ENCODE measurements at places on chromosomes 7 and 10. TPM values are rescaled to one million over a fixed set of nuclear protein-coding genes. Genes with fewer than 3 reads are reported as not detected.

AFAP1L2 gene
- polyA plus RNA-seq = 33.8 TPM

CPA2 gene
- polyA plus RNA-seq = 0.44 TPM

NCF1 gene
- polyA plus RNA-seq = 2.6 TPM

TRIL gene
- 58.5 TPM for polyA plus RNA-seq

TMEM229A gene
- 1.0 TPM for polyA plus RNA-seq

MYOF gene
- polyA plus RNA-seq = 44.5 TPM

ZC3HAV1 gene
- polyA plus RNA-seq = 24.0 TPM

BTBD16 gene
- polyA plus RNA-seq = 0.10 TPM

CPA4 gene
- 0.68 TPM for polyA plus RNA-seq

CACNB2 gene
- polyA plus RNA-seq = 11.4 TPM

TEX47 gene
- polyA plus RNA-seq = not detected

FGFR2 gene
- 298 TPM for polyA plus RNA-seq

ITPRID1 gene
- polyA plus RNA-seq = 0.06 TPM

PNLIP gene
- not detected for polyA plus RNA-seq

UCMA gene
- polyA plus RNA-seq = 0.41 TPM

SLC39A12 gene
- 0.09 TPM for polyA plus RNA-seq

WIPF3 gene
- polyA plus RNA-seq = 0.90 TPM

HOXA3 gene
- polyA plus RNA-seq = 33.5 TPM

PMPCB gene
- polyA plus RNA-seq = 70.0 TPM

NODAL gene
- polyA plus RNA-seq = 0.67 TPM

AP5Z1 gene
- 23.6 TPM for polyA plus RNA-seq

MEST gene
- polyA plus RNA-seq = 431 TPM

WNT16 gene
- not detected for polyA plus RNA-seq

SEMA3A gene
- polyA plus RNA-seq = 28.2 TPM

MOGAT3 gene
- polyA plus RNA-seq = 0.07 TPM

HOXA13 gene
- 0.06 TPM for polyA plus RNA-seq

PLOD3 gene
- 72.2 TPM for polyA plus RNA-seq

NAT16 gene
- not detected for polyA plus RNA-seq

SPDYE16 gene
- polyA plus RNA-seq = 4.3 TPM

LRMDA gene
- polyA plus RNA-seq = 23.1 TPM

DENND2A gene
- 41.7 TPM for polyA plus RNA-seq

MMP21 gene
- polyA plus RNA-seq = 0.94 TPM

SPACDR gene
- polyA plus RNA-seq = 2.0 TPM

RELN gene
- polyA plus RNA-seq = 19.0 TPM

CNPY1 gene
- not detected for polyA plus RNA-seq

PLCE1 gene
- polyA plus RNA-seq = 19.8 TPM

EPDR1 gene
- polyA plus RNA-seq = 21.9 TPM

VAX1 gene
- polyA plus RNA-seq = not detected

OPN4 gene
- not detected for polyA plus RNA-seq

OGDH gene
- polyA plus RNA-seq = 49.0 TPM

ATP6V1F gene
- 116 TPM for polyA plus RNA-seq

CALCR gene
- 0.24 TPM for polyA plus RNA-seq

CARD11 gene
- 2.4 TPM for polyA plus RNA-seq

OR2A12 gene
- polyA plus RNA-seq = not detected

FAM24B gene
- 4.9 TPM for polyA plus RNA-seq

FEZF1 gene
- not detected for polyA plus RNA-seq

CHRM2 gene
- 0.50 TPM for polyA plus RNA-seq

Measured in right lung (tissue), 10 donors.